ENCODE measurements at places on chromosomes 2 and 18. TPM values are rescaled to one million over a fixed set of nuclear protein-coding genes. Genes with fewer than 3 reads are reported as not detected.

Gene AQP12A
- not detected for total RNA-seq

Gene RNF152
- total RNA-seq, result 4.7 TPM

Gene GPBAR1
- 0.92 TPM for total RNA-seq

Gene TRPM8
- 0.07 TPM for total RNA-seq

Gene MATN3
- total RNA-seq, result 7.6 TPM

Gene MYO3B
- 1.1 TPM for total RNA-seq

Gene VSNL1
- 0.13 TPM for total RNA-seq

Gene CREG2
- total RNA-seq, result 0.17 TPM

Gene SERPINB4
- not detected for total RNA-seq

Gene VIT
- not detected for total RNA-seq

Gene OR6B2
- total RNA-seq, result not detected

Gene ALPG
- not detected for total RNA-seq

Gene ATP9B
- total RNA-seq, result 20.1 TPM

Gene NEU2
- not detected for total RNA-seq

Gene RAB10
- total RNA-seq, result 183 TPM

Gene RAB6C
- total RNA-seq, result 0.34 TPM

Gene SAG
- total RNA-seq, result not detected
